ENCODE measurements at places on chromosomes 4 and X.

- H3K36me3 ChIP-seq, result no peaks in the 10 kb centered on the region
- DNase-seq, result peak; percentile 10
- H3K4me1 ChIP-seq, result peaks cover 14% of the 10 kb centered on the region
- no peaks in the 10 kb centered on the region for H3K27me3 ChIP-seq
- no peak overlapping the region for H3K4me3 ChIP-seq
- H3K27ac ChIP-seq, result no peak overlapping the region
These were observed 83.3 kb downstream of the SPRY1 start for GRCh38 chr4:123479944-123480343.

- peaks cover 6% of the 10 kb centered on the region for H3K4me1 ChIP-seq
- no peak for DNase-seq
- no peak overlapping the region for H3K27ac ChIP-seq
- H3K4me3 ChIP-seq, result no peak overlapping the region
These were observed 70.5 kb downstream of the AFF1 start for GRCh38 chr4:87005369-87005689.

- no peaks in the 10 kb centered on the region for H3K27me3 ChIP-seq
- no peak for DNase-seq
- no peak overlapping the region for H3K4me3 ChIP-seq
- no peak overlapping the region for H3K27ac ChIP-seq
- H3K36me3 ChIP-seq, result no peaks in the 10 kb centered on the region
These were observed 31.5 kb downstream of the SHOX start for GRCh38 chrX:662126-662525.

GRCh38 chrX:112761242-112762207, 79.1 kb downstream of the AMOT start:
- no peak overlapping the region for H3K4me3 ChIP-seq
- DNase-seq, result no peak
- H3K36me3 ChIP-seq, result no peaks in the 10 kb centered on the region

DNA sequence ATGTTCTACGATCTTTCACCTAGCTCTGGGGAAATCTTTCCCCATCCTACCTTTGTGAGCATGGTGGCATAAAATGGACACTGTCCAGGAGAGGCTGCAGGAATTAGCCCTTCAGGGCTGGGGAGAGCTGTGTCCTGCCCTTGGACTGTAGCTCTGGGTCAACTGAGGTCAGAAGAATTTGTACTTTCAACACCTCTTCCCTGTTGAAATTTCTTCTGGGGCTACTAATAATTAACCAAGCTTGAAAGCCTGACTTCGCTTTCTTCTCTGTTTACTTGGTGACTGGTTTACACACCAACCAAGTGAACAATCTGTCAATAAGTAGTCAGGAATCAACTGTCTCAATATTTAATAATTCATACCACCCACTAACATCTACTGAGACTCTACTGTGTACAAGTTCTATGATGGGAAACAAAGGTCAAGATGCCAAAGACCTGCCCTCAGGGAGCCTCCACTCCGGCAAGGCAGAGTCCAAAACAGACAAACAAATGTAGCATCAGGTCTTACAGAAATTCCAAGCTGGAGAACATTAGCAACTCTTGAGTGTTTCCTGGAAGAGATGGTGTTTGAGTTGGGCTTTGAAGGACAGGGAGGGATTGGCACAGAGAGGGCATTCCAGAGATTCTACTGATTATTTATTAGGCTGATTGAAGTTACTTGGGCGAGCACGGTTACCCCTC, 113.1 kb downstream of the ENPP6 start:
- no peaks in the 10 kb centered on the region for H3K36me3 ChIP-seq
- peaks cover 2% of the 10 kb centered on the region for H3K4me1 ChIP-seq
- no peak for DNase-seq

GRCh38 chr4:23884741-23885140, 5.1 kb downstream of the PPARGC1A start:
- no peak overlapping the region for H3K27ac ChIP-seq
- no peak overlapping the region for H3K4me3 ChIP-seq
- H3K4me1 ChIP-seq, result peaks cover 1% of the 10 kb centered on the region
- peaks cover 4% of the 10 kb centered on the region for H3K27me3 ChIP-seq
- no peak for DNase-seq

DNA sequence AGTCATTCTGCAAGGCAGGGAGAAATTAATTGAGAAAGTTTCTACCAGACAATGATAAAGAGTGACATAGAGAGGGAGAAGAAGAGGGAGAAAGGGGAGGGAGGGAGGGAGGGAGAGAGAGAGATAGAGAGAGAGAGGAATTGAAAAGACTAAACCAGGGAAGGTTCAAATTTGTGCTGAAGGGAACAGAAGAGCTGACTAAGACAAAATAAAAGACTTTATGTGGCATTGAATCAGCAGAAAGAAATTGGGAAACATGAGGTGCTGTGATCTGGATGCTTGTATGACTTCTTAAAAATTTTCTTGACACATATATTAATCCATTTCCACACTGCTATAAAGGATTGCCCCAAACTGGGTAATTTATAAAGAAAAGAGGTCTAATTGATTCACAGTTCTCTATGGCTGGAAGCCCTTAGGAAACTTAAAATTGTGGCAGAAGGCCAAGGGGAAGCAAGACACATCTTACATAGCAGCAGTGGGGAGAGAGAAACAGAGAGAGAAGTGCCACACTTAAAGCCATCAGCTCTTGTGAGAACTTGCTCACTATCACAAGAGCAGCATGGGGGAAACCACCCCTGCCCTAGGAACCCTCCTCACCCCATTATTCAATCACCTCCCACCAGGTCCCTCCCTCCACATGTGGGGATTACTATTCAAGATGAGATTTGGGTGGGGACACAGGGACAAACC, 13.5 kb upstream of the CXCL6 start:
- DNase-seq, result no peak
- no peaks in the 10 kb centered on the region for H3K36me3 ChIP-seq
- H3K4me3 ChIP-seq, result no peak overlapping the region
- no peaks in the 10 kb centered on the region for H3K4me1 ChIP-seq

DNA sequence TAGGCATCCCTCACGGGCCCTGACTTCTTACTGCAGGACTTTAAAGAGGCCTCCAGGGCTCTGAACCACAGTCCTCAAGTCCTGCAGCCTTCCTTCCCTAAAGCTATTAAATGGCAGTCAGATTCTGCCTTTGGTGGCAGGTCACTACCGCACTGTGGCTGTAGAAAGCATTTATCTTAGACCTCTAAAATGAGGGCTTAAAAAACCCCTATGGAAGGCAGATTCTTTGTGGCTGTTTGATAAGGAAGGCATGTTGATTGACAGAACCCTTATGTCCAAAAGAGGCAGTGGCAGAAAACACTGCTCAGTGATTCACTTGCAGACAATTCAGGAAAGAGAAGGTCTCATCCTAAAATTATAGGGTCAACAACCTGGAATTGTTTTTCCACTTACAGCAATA, 79.2 kb downstream of the FBXL5 start:
- peaks cover 8% of the 10 kb centered on the region for H3K36me3 ChIP-seq
- no peak for DNase-seq
- H3K4me3 ChIP-seq, result no peak overlapping the region
- H3K27ac ChIP-seq, result no peak overlapping the region
- H3K27me3 ChIP-seq, result no peaks in the 10 kb centered on the region

DNA sequence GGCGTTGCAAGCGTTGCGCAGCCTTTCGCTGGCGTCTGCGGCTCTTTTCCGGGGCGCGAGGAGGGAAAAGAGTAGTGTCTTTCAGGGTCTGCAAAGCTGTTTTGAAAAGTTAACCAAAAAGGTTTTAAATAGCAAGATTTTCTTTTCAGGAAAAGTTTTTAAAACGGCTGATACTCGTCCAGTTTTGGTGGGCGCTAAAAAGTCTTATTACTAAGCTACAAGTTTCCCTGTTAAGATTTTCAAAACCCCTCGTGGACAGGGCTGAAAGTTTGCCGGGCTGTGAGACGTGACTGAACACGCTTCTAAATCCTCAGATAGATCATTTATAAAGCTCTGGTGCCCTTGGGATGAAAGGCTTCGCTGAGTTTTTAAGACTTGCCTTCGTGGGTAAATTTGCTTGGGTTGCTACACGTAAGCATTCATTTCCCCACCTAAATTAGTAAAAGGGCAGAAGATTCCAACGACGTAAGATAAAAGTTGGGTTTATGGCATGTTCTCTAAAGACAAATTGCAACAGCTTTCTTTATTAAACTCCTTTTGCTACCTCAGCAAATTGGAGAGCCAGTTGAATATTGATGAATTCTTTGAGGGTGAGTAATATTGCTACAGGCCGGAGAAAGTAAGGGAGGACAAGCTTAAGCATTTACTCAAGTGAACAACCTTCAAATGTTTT, 91.5 kb downstream of the HPRT1 start:
- peaks cover 2% of the 10 kb centered on the region for H3K4me1 ChIP-seq
- peak overlapping the region; percentile 98 for H3K27ac ChIP-seq

- peaks cover 9% of the 10 kb centered on the region for H3K4me1 ChIP-seq
- DNase-seq, result peak; percentile 44
- no peak overlapping the region for H3K27ac ChIP-seq
- H3K27me3 ChIP-seq, result no peaks in the 10 kb centered on the region
- H3K4me3 ChIP-seq, result no peak overlapping the region
These were observed 79.3 kb downstream of the FBXW7 start for GRCh38 chr4:152456609-152457008.

GRCh38 chr4:44150091-44150576, 298.5 kb downstream of the KCTD8 start:
- no peak overlapping the region for H3K4me3 ChIP-seq
- peak; percentile 66 for DNase-seq
- H3K36me3 ChIP-seq, result no peaks in the 10 kb centered on the region
- H3K4me1 ChIP-seq, result no peaks in the 10 kb centered on the region

- H3K27ac ChIP-seq, result no peak overlapping the region
- no peaks in the 10 kb centered on the region for H3K36me3 ChIP-seq
- no peak for DNase-seq
- no peak overlapping the region for H3K4me3 ChIP-seq
- H3K4me1 ChIP-seq, result no peaks in the 10 kb centered on the region
- H3K27me3 ChIP-seq, result no peaks in the 10 kb centered on the region
These were observed 369.5 kb upstream of the FAM241A start for GRCh38 chr4:111775556-111776297.

- H3K4me1 ChIP-seq, result no peaks in the 10 kb centered on the region
- H3K27ac ChIP-seq, result no peak overlapping the region
- H3K4me3 ChIP-seq, result no peak overlapping the region
- DNase-seq, result no peak
These were observed 13.0 kb upstream of the MCF2 start for GRCh38 chrX:139720979-139721378.

- no peaks in the 10 kb centered on the region for H3K27me3 ChIP-seq
- H3K27ac ChIP-seq, result no peak overlapping the region
- H3K36me3 ChIP-seq, result no peaks in the 10 kb centered on the region
- H3K4me3 ChIP-seq, result no peak overlapping the region
These were observed 377.1 kb upstream of the HS3ST1 start for GRCh38 chr4:11805842-11806241.

GRCh38 chrX:13053171-13053570, 8.8 kb upstream of the FAM9C start:
- no peak overlapping the region for H3K27ac ChIP-seq
- no peak for DNase-seq
- no peaks in the 10 kb centered on the region for H3K4me1 ChIP-seq
- 0 out of 2 replicates have a peak, but pooled peaks cover 1% of the 10 kb centered on the region for H3K36me3 ChIP-seq
- no peaks in the 10 kb centered on the region for H3K27me3 ChIP-seq

- H3K4me3 ChIP-seq, result no peak overlapping the region
- no peak overlapping the region for H3K27ac ChIP-seq
- H3K27me3 ChIP-seq, result no peaks in the 10 kb centered on the region
- peaks cover 12% of the 10 kb centered on the region for H3K4me1 ChIP-seq
These were observed 19.0 kb downstream of the SLC2A9 start for GRCh38 chr4:10002278-10002677.

DNA sequence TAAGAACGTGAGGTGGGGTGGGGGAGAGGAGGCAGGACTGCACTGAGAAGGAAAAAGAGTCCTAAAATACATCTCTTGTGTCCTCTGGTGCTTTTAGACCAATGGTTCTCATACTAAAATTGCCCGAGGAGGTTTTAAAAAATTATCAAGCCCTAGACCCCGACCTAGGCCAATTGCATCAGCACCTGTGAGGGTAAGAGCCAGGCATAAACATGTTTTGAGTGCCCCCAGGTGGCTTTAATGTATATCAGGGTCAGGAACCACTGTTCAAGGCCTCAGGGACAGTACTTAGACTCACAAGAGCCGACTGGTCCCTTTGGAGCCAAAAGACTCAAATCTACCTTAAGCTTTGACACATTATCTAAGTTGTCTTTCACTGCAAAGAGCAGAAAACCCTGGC, 37.5 kb upstream of the TMEM150C start:
- H3K4me1 ChIP-seq, result no peaks in the 10 kb centered on the region
- H3K27ac ChIP-seq, result no peak overlapping the region
- peaks cover 30% of the 10 kb centered on the region for H3K27me3 ChIP-seq
- H3K36me3 ChIP-seq, result no peaks in the 10 kb centered on the region

DNA sequence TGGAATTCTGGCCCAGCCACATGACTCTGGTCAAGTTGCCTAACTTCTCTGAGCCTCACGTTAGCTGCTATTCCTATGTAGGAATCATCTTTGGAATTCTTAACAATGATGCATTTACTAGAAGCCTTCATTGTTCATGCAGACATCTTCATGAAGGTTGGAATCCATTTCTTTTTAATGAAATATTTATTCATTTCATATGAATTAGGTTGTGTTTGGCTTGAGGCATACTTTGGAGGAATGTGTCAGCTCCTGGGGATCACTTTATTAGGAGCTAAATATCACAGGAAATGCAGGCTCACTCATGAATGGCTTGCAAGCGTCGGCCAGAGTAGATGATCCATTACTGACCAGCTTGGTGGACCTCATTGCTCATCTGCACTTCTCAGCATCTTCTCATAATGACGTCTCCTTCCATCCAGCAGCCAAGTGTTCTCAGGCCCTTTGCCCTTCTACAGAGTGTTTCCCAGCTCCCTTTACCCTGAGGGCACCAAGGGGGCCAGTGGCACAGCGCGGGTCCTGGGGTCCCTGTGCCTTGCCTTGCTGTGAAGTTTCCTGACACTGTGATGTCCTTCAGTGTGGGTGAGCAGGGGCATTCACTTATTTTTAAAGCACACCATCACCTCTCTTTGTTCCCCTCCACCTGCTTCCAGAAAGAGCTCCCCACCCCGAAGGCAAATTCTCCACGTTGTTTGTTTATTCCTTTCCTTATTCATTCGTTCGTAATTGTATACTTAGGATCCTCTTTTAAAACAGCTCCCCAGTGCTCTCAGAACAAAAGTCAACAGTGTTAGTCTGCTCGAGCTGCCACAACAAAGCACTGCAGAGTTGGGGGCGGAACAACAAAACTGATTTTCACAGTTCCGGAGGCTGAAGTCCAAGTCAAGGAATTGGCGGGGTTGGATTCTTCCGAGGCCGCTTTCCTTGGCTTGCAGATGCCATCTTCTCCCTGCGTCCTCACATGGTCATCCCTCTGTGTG, 106.8 kb downstream of the STK32B start:
- no peaks in the 10 kb centered on the region for H3K36me3 ChIP-seq
- peak overlapping the region; percentile 32 for H3K27ac ChIP-seq
- no peaks in the 10 kb centered on the region for H3K27me3 ChIP-seq
- DNase-seq, result peak; percentile 44
- no peak overlapping the region for H3K4me3 ChIP-seq
- H3K4me1 ChIP-seq, result peaks cover 14% of the 10 kb centered on the region

All from IMR-90 (cell line).